HepG2 (cell line): ENCODE measurements at places on chromosomes 1 and 21. TPM values are rescaled to one million over a fixed set of nuclear protein-coding genes. Genes with fewer than 3 reads are reported as not detected.

- peak; percentile 48 for DNase-seq
Observed at GRCh38 chr1:6440198-6441126, 15.9 kb downstream of the ESPN start.

XCL1 gene
- 0.90 and 2.5 TPM in 2 replicates for total RNA-seq

DNA sequence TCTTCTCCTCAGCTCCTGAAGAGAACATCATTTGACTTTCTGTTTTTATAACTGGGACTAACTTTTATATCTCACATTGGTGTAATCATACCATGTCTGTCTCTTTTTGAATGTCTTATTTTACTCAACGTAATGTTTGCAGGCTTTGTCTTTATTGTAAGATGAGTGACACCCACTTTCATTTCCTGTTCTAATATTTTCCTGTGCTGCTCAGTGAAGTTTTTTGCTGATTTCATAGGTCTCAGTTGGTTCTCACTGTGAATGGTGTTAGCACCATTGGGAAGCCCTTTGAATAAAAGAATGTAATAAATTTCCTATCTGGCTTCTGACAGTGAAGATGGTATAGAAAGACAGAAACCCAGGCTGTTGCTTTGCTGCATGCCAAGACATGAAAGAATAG is 84.0 kb downstream of the RAVER2 start:
- DNase-seq: no peak

DNA sequence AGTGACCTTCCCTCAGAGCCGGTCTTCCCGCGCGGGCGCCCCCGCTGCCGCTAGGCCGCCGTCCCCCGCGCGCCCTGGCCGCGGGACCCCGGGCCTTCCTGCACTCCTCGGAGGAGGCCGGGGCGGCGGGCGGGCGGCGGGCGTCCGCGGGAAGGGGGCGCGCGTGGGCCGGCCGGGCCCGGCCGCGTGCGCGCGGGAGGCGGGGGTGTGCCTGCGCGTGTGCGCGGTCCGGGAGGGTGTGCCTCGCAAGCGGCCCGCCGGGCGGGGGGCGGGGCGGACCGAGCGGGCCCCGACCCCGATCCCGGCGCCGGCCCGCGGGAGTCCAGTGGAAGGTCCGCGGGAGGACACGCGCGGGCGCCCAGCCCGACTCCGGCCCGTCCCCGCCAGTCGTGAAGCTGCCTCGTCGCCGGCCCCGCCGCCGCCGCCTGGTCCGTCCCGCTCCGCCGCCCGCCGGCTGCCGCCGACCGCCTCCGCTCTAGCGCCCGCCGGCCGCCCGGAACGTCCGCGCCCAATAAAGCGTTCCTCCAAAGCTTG is 438 bp downstream of the MRPS6 start:
- no peak for DNase-seq

DNA sequence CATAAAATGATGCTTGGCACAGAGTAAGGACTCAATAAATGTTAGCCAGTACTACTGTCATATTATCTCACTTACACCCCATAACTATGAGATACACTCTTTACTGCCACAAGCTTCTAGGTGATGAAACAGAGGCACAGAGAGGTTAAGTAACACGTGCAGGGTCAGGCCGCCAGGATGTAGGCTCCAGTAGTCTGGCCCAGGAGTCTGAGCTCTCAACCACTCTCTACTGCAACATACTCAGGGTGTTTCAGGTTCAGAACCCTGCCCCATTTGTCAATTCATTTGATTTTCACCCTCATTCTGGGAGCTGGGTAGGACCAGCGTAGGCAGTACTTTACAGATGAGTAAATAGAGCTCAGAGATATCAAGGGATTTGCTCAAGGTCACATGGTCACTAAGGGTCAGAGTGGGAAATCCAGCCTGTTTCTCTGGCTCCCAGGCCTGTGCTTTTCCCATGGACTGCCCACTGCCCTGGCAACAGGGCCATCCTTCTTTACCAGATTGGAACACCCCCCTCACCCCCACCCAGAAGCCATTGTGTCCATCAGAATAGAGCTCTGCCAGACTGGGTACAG is 21.2 kb downstream of the IQGAP3 start:
- peak; percentile 20 for DNase-seq
